ENCODE measurements at places on chromosomes 7 and 10.

DNA sequence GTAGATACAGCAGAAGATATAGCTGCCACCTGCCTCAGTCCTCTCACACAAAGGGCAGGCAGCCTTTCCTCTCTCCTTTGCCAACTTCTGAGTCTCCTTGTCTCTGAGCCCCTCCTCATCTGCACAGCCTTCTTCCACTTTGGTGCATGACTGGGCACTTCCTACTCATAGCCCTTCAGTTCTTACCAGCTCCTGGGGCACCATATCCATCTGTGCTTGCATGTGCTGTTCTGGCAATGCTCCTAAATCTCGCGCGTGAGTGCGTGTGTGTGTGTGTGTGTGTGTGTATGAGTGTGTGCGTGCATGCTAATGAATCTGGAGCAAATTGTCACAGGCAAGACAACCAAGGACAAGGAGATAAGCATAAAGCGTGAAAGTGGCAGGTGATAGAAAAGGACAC is 1271.6 kb upstream of the SORCS1 start:
- no peak for DNase-seq

DNA sequence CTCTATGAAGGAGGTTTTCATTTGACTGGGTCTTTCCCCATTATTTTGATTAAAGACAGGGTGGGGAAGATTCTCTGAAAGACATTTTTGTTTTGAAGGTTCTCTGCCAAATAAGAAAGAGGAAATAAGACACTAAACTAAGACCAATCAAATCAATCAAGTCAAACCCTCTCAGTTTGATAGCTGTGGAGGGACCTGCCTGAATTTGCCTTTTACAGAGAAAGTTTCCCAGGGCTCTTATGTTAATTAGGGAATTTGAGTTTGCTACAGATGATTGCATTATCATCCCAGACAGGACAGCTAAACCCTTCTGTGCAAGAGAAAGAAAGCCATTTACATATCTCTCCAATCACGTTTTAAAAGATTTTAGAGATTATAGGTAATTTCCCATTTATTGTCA is 80.0 kb downstream of the CSTF2T start:
- DNase-seq = no peak

DNA sequence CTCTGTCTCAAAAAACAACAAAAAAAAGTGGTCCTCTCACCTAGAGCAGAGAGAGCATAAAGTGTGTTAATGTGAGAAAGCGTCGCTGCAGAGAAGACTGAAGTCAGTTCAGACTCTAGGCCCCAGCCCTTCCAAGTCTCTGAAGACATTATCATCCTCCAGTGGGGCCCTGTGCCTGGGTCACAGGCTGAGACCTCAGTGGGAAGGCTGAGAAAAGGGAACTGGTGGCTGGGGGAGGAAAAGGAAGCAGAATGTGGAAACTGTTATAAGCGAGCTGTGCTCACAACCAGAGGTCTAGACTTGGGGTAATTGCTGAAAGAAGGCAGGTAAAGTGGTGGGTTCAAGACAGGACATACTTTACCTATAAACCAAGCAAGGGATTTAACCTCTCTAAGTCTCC is 4.9 kb upstream of the RRP12 start:
- no peak for DNase-seq

DNA sequence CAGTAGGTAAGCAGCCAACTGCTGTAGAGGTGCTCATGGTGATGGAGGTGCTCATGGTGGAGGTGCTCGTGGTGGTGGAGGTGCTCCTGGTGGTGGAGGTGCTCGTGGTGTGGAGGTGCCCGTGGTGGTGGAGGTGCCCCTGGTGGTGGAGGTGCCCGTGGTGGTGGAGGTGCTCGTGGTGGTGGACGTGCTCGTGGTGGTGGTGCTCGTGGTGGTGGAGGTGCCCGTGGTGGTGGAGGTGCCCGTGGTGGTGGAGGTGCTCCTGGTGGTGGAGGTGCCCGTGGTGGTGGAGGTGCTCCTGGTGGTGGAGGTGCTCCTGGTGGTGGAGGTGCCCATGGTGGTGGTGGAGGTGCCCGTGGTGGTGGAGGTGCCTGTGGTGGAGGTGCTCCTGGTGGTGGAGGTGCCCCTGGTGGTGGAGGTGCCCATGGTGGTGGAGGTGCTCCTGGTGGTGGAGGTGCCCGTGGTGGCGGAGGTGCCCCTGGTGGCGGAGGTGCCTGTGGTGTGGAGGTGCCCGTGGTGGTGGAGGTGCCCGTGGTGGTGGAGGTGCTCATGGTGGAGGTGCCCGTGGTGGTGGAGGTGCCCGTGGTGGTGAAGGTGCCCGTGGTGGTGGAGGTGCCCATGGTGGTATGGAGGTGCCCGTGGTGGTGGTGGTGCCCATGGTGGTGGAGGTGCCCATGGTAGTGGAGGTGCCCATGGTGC is 517.3 kb downstream of the PTPRN2 start:
- no peak for DNase-seq

DNA sequence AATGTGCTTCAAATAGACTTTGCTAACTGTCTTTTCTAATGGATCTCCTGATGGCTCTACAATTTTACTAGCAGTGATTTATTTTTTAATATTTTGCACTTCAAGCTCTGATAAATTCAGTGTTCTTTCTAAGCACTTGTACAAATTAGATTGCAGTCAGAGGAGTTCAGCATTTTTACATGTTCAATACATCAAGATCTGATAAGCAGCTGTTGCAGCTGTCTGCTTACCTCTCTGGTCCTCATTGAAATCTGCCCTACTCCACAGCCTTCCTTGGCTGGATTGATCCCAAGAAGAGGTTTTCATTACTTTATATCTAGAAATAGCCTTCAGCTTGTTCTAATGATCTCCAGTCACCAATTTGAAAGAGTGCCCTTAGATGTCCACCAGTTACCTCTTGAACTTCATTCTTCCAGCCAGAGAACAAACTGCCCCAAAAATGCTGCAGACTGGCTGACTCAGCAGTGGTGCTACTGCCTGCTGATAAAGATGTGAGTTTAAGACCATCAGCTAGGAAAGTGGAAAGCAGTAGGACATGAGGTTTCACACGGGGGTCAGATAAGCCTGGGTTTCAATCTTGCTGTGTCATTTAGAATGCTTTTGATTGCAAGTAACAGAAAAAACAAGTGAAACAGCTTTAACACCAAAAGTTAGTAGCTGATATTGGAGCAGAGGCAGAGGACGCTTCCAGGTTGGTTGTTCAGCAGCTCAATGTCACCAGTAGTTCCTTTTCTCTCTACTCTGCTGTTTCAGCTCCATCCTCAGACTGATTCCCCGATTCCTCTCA is 350.9 kb upstream of the NPVF start:
- DNase-seq = no peak

GRCh38 chr7:49866076-49866735 is 92.8 kb downstream of the VWC2 start:
- no peak for DNase-seq

DNA sequence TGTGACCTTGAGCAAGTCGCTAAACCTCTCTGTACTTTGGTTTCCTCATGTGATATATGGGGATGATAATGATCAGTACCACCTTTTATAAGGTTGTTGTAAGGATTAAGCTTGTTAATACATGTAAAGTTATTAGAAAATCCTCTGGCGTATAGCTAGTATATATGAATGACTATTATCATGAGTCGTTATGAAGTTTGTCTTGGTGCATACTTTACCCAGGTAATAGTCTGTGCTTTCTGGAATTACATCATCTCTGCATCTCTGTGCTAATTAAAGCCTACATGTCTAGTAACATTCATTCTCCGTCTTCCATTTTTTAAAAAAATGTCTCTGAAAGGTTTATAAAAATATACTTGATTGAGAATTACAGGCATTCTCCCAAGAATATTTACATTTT is 349.4 kb upstream of the LRGUK start:
- no peak for DNase-seq

GRCh38 chr7:117741962-117742361 is 131.3 kb downstream of the CTTNBP2 start:
- DNase-seq = no peak

GRCh38 chr10:70090013-70090412 is 37.4 kb downstream of the MACROH2A2 start:
- DNase-seq = no peak

DNA sequence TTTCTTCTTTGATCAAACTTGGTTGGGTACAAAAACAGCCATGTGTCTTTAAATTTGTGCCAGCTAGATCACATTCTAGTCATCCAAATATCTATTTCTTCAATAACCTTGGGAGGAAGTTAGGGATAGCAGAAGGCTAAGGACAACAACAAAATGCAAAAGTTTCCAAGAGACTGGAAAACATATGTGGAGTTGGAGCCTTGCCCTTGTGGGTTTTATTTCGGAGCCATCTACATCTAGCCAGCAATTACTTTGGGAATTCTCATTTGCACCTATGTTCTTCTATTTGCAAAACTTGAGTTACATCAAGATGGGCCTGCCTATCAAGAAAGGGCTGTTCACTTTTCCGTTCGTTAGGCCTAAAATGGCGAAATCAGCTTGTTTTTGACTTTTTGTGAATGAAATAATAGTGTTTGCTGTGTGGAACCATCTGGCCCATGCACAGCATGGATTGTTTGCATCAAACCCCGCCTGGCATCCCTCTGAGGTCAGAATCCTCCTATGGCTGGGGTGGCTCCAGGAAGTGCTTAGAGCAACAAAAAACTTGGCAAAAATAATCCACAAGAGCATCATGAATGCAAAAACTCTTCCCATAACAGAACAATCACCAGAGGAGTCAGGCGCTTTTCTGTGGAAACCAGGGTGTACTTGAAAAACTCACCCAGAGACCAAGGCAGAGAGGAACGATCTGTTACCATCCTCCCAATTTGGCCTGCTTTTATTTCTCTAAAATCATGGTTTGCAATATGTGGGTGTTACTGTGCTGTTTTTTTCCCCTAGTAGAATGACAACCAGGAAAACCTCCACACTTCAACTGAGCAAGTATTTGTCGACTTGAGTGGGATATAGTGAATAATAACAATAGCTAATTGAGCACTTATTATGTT is 36.2 kb upstream of the XPNPEP1 start:
- DNase-seq = no peak

DNA sequence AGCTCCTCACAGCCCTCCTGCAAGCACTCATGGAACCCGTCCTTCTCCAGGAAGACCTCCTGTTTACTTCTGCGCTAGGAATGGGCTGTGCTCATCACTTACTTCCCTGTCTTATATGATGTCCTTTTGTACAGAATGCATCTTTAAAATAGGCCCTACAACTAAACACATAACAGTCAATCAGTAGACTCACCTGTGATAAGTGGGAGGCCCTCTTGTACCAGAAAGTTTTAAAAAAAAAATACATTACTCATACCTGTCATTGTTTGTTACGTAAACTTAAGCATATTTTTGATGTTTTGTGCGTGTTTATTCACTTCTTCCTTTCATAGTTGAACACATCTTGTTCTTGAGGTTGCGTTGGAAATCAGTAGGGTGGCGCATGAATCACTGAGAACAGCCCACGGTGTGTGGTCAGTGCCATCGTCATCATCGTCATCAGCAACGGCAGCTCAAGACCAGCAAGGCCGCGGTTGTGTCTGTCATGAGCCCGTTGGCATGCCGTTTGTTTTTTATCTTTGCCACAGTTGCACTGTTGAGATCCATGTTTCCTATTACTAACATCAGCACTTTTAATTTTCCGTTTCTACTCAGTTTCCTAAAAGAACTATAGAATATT is 232.8 kb downstream of the MGMT start:
- no peak for DNase-seq

All from stimulated activated CD8-positive, alpha-beta memory T cell treated with anti-CD3 and anti-CD28 coated beads, Interleukin-7, amount 100 ng/mL, for 1 hour (primary cell).